ENCODE measurements at places on chromosomes 1 and 21.

- DNase-seq: no peak
Measured at GRCh38 chr1:13801232-13801631, 101.2 kb downstream of the PRDM2 start.

DNA sequence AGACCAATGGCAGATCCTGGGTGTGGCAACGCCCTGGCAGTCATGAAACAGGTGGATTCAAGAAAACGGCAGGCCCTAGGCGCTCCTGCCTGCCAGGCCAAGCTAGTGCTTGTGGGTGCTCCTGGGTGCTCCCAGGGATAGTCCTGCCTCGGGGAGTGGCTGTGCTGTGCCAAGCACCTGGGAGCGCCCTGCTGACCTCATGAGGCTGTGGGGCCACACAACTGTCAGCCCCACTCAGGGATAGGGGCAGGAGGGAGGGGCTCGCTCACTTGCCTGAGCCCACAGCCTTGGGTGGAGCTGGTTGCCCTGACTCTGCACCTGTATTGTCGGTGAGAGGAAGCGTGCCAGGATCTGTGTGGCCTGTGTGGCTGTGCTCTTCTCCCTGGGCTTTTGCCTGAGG is 9.4 kb downstream of the SNAP47 start:
- DNase-seq: no peak

DNA sequence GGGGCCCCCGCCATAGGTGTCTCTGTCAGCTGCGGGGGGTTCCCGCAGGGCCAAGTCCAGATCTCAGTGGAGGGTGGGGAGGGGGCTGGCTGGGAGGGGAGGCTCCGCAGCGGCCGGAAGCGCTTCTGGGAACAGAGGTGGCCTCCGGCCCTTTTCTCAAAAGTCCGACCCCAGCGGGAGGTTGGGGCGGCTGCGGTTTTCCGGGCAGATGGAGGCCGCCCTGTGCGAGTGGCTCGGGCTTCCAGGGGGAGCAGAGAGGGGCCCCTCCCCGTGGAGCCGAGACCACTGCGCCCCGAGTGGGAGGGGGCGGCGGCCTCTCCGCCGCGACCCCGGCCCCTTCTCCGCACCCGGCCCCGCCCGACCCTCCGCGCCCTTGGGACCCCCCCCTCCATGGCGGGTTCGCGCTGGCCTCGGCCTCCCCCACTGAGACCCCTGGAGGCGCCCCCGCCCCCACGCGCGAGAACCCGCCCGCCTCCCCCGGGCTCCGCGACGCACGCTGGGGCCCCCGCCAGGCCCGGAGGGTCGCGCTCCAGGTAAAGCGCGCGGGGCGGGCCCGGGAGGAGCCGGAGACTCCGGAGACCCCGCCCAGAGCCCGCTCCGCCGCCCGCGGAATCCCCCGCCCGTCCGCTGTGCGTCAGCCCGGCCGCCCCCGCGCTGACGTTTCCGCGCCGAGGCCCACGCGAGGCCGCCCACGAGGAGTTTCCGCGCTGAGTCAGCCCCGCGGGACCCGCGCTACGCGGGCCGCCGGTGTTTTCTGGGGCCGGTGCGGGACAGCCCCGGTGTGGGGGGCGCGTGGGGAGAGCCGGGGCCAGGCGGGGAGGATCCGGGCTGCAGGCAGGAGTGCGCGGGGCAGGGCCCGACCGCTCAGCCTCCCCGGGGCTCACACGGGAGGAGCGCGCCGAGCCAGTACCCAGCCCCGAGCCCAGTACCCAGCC is 5.2 kb downstream of the TNFRSF18 start:
- DNase-seq: peak; percentile 67

DNA sequence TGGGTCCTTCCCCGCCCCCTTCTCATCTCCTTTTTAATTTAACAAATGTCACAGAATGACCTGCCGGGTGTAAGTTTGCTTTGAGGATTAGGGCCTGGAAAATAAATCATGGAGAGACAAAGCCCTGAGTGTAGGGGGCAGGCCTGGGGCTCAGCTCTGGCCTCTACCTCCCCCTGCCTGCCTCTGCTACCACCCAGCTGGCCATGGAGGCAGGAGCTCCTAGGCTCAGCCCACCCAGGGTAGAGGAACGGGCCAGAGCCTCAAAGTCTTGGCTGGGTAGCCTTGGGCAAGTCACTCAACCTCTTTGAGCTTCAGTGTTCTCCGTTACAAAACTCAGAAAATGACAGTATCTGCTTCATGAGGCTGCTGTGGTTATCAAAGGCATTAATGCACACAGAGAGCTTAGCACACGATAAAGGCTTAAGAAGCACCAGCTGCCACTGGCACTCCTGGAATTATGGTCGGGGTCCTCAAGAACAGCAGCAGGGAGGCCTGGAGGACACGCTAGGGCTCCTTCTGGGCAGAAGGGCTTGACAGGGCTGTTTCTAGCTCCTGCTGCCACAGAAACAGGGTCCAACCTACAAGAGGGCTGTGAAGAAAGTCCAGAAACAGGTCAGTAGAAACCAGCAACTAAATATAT is 39.0 kb downstream of the LRP8 start:
- DNase-seq: no peak

DNA sequence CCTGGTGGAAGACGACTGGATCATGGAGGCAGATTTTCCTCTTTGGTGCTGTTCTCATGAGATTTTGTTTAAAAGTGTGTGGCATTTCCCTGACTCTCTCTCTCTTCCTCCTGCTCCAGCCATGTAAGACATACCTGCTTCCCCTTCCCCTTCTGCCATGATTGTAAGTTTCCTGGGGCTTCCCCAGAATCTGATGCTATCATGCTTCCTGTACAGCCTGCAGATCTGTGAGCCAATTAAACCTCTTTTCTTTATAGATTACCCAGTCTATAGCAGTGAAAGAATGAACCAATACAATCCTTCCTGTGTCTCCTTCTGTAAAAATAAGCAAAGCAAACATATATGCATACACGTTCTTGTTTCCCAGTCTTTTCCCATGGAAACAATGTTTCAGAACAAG is 273.2 kb downstream of the DYRK1A start:
- DNase-seq: no peak

GRCh38 chr1:165772739-165773138 is 4.1 kb upstream of the TMCO1 start:
- no peak for DNase-seq

DNA sequence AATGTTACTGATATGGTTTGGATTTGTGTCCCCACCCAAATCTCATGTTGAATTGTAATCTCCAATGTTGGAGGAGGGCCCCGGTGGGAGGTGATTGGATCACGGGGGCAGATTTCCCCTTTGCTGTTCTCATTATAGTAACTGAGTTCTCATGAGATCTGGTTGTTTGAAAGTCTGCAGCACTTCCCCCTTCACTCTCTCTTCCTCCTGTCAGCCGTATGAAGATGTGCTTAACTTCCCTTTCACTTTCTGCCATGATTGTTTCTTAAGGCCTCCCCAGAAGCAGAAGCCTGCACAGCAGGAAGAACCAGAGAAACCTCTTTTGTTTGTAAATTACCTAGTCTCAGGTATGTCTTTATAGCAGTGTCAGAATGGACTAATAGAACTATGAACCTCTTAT is 28.4 kb downstream of the TRIM33 start:
- DNase-seq: no peak

DNA sequence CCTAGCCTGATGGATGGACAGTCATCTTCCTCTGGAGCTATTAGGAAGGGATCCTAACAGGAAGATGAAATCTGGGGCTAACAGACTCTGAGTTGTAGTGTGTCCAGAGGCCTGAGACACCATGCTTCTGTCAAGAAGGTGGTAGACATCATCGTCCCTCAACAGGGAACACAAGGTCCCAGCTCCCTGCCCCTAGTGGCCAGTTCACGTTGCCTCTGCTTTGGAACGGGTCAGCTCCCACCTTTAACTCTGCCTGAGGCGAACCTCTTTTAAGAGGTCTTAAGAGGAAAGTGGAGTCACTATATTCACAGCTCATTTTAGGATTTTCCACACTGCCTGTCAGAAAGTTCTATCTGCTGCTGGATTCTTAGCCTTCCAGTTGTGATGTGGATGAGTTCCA is 28.3 kb downstream of the LRRC71 start:
- DNase-seq: no peak

- DNase-seq: no peak
Measured at GRCh38 chr1:58812926-58813325, 29.1 kb upstream of the JUN start.

- no peak for DNase-seq
Measured at GRCh38 chr1:26189751-26190275, 589 bp upstream of the CATSPER4 start.

DNA sequence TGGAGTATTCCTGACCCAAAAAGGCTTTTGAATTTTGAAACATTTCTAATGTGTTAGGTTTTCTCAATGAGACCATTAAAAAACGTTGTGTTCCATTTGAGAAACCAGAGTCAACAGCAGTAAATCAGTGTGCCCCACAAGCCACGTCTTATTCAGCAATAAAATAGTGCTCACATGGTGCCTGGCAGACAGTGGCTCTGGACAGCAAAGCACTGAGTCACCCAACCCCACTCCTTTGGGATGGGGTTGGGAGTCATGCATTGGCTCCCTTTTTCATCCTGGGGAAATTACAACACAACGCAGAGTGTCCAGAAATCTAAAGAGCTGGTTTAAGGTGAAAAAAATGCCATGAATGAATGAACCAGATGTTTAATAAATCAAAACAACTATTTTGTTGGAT is 46.5 kb downstream of the KCNJ15 start:
- no peak for DNase-seq

- DNase-seq: no peak
Measured at GRCh38 chr1:54439550-54440223, 33.5 kb upstream of the SSBP3 start.

DNA sequence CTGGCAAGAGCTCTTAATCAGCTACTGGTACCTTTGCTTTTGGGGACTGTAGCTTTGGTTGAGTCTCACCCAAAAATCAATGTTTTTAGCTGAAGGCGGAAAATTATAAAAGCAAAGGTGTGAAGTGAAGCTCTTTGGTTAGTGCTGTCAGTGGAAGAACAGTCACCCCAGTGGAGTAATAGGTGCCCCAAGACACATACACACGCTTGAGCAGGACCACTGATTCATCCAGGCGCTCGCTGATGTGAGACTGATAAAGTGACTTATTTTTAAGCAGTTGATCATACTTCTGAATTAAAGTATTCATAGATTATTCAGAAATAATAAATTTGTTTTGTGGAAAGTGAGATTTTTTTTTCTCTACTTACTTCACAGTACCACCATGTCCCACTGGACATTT is 37.1 kb downstream of the TGFB2 start:
- no peak for DNase-seq

DNA sequence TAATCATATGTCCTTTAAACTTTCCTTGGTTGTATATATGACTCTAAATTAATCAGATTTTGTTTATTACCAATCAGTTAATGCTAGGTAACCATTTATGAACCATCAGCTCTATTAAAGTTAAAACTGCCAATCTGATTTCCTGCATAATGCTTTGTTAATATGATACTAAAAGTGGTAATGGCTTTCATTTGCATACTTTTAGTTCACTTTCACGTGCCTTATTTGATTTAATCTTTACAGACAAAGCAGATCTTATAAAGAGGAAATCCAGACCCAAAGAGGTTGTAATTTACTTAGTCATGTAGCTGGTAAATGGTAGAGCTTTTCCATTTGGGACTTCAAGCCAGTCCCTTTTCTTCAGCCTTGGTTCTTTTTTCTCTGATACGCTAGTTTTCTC is 61.3 kb downstream of the CLIC4 start:
- DNase-seq: no peak

DNA sequence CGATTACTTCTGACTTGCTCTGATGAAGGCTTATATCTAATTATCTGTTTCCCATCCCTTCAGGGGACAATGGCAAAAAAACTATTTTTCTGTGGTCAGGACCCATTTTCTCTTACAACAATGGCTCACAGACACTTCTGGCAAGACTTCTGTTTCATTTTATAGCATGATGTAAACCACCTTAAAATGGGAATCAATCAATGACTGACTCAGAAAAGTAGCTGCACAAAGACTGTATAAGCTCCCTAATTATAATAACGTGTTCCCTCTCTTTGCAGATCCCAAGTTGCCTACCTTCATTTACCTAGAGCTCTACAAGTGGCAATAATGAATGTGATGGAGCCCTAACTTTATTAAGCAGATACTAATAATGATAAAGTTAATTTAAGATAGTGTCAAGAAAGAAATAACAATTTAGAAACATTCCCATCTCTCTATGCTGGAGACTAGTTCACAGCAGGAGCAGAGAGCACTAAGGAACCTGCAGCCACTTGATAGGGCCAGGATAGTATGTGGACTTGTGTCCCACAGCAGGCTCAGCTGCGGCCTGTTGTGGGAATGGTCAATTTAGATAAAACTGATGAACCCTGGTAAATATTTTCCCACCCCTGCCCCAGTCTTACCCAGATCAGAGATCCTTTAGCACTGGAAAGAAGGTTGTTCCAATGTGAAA is 538 bp downstream of the GBP2 start:
- DNase-seq: no peak

GRCh38 chr1:14949836-14950713 is 203.5 kb upstream of the TMEM51 start:
- no peak for DNase-seq

GRCh38 chr1:183993132-183993531 is 44.4 kb downstream of the COLGALT2 start:
- no peak for DNase-seq

DNA sequence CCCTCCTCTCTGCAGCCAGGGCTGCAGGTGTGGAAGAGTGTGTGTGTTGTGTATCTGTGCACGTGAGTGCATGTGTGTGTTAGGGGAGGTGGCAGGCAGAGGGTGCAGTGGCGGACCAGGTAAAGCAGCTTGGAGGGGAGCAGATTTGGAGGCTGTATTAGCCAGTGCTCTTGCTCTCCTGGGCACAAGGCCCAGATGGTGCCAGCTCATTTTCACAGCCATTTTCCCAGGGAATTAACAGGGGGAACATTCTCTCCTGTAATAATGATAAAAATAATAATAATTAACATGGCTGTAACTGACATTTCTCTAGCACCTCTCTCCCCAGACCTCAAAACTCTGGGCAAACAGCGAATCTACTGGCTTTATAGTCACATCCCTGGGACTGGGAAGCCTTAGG is 43.6 kb downstream of the LRRN2 start:
- no peak for DNase-seq

- no peak for DNase-seq
Measured at GRCh38 chr1:62384276-62385005, 52.4 kb upstream of the USP1 start.

- DNase-seq: no peak
Measured at GRCh38 chr1:179121159-179121938, 39.5 kb downstream of the TOR3A start.

- DNase-seq: no peak
Measured at GRCh38 chr1:27122652-27123051, 32.3 kb downstream of the SLC9A1 start.

DNA sequence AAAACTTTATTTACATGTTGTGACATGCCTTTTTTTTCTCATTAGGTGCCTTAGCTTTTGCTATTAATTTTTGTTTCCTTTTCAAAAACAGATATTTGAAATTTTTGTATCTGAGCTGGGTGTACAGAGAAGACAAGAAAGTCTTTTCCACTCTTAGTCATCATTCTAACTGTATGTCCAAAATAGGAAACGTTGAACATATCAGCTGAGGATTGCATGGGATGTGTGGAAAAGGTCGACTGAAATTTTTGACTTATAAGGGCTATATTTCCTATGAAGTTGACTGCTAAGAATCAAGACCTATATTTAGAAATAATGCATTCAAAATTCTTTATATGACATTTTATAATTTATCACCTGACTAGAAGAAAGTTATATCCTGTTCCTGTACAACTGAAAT is 270.0 kb upstream of the ZRANB2 start:
- DNase-seq: no peak

Data from stimulated activated CD4-positive, alpha-beta T cell treated with anti-CD3 and anti-CD28 coated beads, Interleukin-15, amount 100 ng/mL, for 48 hours (primary cell).